Stimulated activated effector memory CD8-positive, alpha-beta T cell treated with anti-CD3 and anti-CD28 coated beads, Interleukin-12 subunit alpha, Interleukin-12 subunit beta, amount 100 ng/mL, for 72 hours (primary cell): ENCODE measurements at places on chromosomes 6 and 20.

DNA sequence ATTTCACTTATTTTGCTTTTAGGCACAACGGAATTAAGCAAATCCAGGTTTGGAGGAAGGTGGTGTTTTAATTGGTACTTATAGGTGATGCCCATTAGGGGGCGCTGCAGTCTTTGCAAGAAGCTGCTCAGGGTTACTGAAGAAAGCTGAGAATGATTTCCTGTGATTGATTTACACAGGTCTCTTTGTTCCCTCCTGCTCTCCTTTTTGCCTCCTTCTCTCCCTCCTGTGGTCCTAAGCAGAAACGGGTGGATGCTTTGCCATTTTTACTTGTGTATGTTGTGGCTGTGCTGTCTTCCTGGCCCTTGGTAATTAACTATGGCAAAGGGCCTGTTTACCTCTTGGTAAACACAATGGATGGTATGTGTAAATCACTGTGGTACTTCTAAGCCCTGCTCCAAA lies 97.8 kb downstream of the ANKS1A start:
- peak; percentile 34 for DNase-seq

DNA sequence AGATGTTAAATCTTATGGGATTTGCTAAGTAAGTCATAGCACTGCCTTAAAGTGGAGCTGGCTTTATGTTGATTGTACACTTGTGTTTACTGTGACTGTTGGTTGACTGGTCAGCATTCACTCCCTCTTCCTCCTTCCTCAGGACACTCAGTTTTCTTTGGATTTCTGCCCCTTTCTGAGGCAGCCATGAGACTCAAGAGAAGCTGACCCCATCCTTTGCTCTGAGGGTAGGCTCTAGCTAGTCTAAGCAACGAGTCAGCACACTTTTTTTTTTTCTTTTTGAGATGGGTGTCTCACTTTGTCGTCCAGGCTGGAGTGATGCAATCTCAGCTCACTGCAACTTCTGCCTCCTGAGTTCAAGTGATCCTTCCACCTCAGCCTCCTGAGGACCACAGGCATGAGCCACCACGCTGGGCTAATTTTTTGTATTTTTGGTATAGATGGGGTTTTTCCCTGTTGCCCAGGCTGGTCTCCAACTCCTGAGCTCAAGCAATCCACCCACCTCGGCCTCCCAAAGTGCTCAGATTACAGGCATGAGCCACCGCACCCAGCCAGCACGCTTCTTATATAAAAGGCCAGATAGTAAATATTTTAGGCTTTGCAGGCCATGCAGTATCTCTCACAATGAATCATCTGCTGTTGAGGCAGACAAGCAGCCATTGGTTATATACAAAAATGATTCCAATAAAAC lies 191.4 kb downstream of the NFATC2 start:
- no peak for DNase-seq

GRCh38 chr20:23047738-23048214 lies 1.7 kb downstream of the THBD start:
- no peak for DNase-seq

- DNase-seq = no peak
These were observed 699.0 kb downstream of the HDGFL1 start for GRCh38 chr6:23268348-23268747.

GRCh38 chr6:119148825-119149525 lies 70.5 kb upstream of the FAM184A start:
- DNase-seq = no peak

- DNase-seq = no peak
These were observed 304.1 kb downstream of the TAF4 start for GRCh38 chr20:61761453-61762166.

- DNase-seq = no peak
These were observed 41.3 kb downstream of the CDYL start for GRCh38 chr6:4817551-4817950.

- DNase-seq = no peak
These were observed 39.8 kb downstream of the BACH2 start for GRCh38 chr6:90256698-90257485.

DNA sequence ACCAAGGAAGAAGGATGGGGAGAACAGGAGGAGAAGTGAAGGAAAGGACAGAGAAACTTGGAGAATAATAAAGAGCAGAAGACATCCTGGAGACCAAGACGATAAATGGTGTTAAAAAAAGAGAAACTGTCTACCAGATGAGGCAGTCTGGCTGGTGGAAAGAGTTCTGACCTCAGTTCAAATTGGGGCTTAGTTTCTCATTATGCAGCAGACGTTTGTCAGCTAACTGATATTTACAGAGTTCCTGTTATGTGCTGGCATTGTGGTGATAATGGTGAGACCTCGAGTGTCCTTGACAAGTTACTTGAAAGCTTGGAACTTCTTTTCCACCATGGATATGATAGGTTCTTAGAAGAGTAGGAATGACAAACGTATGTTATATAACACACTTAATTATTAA lies 142.7 kb downstream of the LRRC1 start:
- DNase-seq = no peak

DNA sequence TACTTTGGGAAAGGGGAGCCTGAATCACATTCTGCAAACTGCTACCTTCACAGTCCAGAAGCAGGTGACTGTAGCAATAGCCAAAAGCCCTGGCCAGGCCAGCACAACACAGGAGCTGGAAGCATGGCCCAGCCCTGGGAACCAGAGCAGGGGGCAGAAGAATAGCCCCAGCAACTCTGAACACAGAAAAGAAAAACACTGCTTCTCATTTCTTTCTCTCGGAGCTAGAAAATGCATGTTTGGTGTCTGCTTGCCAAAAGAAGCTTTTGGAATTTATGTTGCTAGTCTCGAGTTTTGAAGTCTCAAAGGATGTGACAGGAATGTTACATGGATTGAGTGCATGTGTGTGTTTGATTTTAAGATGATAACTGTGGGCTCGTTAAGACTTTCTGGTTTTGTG lies 79.8 kb upstream of the SCAF8 start:
- DNase-seq = no peak

DNA sequence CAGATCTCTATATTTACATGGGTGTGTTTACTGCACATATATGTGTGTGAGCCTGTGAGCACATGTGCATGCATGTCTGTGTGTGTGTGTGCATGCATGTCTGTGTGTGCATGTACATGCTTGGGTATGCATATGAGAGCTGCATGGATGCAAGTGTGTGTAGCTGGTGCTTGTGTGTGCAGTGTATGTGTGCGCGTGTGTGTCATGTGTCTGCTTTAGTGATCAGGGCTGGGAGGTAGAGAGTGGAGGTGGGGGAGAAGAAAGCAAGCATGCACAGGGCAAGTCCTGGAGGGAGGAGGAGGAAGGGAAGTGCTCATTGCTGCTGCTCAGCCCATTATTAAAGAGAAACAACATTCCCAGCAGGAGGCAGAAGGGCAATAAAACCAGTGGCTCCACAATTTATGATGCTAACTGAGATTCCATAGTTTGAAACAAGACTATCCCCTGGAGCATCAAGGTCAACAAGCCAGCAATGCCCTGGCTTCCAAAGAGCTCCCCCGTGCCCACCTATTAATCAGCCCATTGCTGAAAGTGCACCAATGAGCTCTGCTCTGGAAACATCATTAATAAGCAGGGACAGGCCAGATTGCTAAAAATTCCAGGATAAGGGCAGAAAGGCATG lies 414.0 kb downstream of the MAFB start:
- no peak for DNase-seq

DNA sequence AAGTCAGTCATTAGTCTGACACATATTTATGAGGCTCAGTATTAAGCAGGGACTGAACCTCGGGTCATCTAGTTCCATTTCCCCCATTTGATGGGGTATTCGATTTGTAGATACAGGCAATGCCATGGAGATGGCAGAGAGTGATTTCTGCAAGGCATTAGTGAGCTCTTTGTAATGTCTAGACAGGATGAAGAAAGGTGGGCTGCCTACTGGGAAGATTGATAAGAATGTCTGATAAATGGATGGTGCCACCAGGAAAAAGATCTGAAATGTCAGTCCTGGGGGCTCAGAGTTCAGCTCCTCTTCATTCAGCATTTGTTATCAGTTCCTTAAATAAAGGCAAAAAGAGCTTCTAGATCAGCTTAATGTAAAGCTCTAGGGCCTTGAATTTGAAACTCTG lies 51.4 kb downstream of the HS3ST5 start:
- no peak for DNase-seq

- DNase-seq = peak; percentile 21
These were observed 454 bp downstream of the L3MBTL3 start for GRCh38 chr6:130018744-130019325.

DNA sequence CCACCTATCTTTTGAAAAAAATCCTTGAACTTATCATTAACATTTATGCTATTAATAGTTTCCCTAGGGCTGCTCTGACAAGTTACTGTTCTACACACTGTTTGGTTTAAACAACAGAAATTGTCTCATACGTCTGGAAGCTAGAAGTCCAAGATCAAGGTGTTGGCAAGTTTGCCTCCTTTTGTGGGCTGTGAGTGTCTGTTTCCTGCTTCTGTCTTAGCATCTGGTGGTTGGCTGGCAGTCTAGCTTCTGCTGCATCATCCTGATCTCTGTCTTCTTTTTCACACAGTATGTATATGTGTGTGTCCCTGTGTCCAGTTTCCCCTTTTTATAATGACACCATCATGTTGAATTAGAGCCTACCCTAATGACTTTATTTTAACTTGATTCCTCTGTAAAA lies 154.8 kb downstream of the RPS12 start:
- DNase-seq = no peak

DNA sequence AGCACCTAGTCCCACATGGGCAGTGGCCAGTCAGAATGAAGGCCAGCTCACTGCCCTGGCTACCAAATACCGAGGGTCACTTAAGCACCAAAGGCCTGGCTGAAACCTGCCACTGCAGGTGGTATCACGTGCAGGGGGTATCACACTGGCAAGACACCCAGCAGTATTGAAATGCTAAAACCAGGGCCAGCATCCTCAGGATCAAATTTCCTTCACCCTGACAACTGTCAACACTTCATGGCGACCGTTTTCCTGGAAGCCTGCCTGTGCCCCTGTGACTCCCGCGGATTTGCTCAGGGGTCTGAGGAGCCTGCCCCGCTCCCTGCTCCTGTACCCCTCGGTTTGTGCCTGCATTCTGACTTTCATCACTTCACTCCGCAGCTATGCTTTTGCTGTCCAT lies 151.1 kb downstream of the TTLL2 start:
- DNase-seq = no peak

DNA sequence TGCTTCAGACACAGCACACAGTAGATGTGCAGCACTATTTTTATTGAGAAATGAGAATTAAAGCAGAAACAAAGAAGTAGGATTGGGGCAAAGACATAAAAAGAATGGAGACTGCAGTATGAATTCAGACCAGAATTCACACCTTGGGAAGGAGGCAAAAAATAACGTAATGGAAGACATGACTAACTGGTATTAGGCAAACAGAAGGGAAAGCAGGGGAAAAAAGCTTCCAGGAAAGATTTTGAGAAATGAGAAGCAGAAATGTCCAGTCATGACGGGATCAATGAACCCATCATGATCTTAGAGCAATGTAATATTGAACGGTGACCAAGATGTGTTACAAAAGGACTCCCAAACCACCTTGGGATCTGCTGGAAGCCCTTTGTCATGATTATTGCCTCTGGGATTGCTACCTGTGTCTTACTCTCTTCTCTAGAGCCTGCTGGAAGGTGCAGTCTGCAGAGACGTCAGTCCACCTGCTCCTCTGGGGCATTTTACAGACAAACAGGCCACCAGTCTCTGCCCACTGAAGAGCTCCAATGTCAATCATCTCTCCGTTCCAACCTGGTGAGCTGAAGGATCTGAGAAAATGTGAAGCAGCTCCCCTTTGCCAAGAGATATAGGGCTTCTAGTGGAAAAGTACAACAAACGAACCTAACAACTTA lies 8.7 kb downstream of the NUDT3 start:
- DNase-seq = no peak

DNA sequence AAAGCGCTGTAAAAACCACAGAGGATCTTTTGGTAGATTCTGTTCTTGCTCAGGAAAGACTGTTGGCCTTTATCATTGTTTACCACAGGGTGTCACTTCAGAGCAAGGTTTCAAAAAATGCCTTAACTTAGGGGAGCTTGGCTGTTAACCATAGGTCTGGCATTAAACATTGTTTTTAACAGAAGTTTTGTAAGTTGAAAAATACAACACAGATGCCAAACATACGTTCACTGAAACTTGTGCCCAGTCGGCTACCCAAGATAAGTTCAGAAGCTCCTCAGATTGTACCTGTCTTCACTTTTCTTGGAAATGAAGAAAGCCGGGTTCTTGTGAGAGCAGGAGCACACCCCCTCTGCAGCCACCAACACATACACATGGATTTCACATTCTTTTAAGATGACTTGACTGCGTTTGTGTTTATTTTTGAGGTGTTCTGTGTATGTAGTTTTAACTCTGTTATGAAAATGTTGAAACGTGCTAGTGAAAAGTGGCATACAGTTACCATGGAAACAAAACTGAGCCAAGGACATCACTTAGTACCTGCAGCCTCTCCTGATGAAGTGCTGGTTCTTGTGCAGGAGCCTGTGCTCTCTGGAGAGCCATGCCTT lies 64.9 kb downstream of the SYCP2L start:
- DNase-seq = no peak

DNA sequence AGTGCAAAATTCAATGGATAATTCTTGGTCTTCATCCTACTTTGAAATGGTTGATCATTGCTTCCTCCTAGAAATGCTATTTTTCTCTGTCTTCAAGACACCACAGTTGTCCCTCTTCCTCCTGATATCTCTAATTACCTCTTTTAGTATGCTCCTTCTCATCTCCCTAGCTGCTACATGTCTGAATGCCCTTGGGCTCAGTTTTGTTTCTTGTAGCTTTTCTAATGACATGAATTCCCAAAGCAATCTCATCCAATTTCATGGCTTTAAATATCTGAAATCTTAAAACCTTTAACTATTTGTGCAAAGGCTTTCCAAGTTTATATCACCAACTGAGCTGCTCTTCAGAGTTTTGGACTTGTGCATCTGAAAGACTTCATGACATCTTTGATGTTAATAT lies 120.2 kb upstream of the RGS17 start:
- no peak for DNase-seq
